Type B pancreatic cell (in vitro differentiated cells): ENCODE measurements at places on chromosomes 3 and 15. TPM values are rescaled to one million over a fixed set of nuclear protein-coding genes. Genes with fewer than 3 reads are reported as not detected.

DNA sequence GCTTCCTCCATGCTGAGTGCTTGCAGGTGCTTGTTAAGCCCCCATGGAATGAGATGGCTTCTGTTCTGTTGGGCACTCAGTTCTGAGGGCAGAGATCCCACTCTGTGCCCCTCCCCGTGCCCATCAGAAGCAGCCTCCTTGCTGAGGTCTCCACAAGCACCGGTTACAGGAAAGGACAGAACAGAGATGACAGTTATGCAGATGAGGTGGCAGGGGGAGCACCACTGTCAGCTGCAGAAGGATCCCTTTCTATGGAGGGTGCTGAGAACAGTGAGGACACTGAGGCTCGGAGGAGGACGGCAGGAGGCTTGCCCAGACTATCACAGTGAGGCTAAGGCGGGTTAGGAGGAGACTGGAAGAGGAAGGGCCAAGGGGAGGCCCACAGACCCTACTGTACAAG, 12.4 kb downstream of the CACNA2D2 start:
- H3K27ac ChIP-seq: no peak overlapping the region
- DNase-seq: no peak
- H3K36me3 ChIP-seq: no peaks in the 10 kb centered on the region
- no peaks in the 10 kb centered on the region for H3K4me1 ChIP-seq

- peaks cover 8% of the 10 kb centered on the region for H3K4me1 ChIP-seq
- no peak overlapping the region for H3K4me3 ChIP-seq
- no peak overlapping the region for H3K27ac ChIP-seq
- H3K36me3 ChIP-seq: peaks cover 9% of the 10 kb centered on the region
Measured at GRCh38 chr3:141275511-141275910, 43.9 kb downstream of the PXYLP1 start.

GRCh38 chr15:92937901-92938300, 37.8 kb downstream of the CHD2 start:
- peaks cover 7% of the 10 kb centered on the region for H3K4me1 ChIP-seq
- H3K4me3 ChIP-seq: no peak overlapping the region
- DNase-seq: no peak
- H3K27me3 ChIP-seq: no peaks in the 10 kb centered on the region
- H3K36me3 ChIP-seq: peaks cover 59% of the 10 kb centered on the region
- no peak overlapping the region for H3K27ac ChIP-seq

DNA sequence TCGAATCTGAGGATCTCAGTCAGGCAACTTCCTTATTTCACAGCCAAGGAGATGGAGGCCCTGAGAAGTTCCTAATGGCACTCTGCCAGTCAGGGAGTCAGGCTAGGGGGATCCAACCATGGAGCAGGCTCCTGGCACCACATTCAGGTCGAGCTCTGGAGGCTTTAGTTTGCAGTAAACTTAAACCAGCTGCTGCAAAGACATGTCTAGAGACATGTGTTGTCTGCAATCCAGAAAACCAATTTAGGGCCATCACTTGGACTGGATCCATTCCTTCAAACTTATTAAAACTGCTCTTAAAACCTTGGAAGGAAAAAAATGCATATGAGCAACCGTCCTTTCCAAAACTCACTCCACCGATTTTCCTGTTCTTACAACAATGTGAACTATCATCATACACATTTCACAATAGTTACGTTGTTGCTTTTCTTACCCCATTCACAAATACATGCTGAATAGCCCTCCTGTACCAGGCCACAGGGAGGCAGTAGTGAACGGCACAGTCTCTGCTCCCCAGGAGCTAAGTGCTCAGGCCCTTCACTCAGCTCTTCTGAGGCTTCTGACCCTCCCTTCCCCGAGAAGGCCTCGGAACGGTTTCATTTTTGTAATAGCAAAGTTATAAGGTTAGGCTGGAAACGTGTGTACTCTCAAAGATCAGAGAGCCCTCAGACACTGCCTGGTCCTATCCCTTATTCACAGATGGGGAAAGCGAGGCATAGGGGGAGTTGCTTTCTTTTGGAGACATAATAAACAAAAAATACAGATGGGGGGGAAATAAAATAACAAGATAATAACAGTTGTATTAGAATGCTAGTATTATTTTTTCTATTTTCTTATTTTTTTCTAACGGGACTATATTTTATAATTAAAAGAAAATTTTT, 20.1 kb downstream of the RFT1 start:
- H3K27ac ChIP-seq: no peak overlapping the region
- H3K27me3 ChIP-seq: no peaks in the 10 kb centered on the region

DNA sequence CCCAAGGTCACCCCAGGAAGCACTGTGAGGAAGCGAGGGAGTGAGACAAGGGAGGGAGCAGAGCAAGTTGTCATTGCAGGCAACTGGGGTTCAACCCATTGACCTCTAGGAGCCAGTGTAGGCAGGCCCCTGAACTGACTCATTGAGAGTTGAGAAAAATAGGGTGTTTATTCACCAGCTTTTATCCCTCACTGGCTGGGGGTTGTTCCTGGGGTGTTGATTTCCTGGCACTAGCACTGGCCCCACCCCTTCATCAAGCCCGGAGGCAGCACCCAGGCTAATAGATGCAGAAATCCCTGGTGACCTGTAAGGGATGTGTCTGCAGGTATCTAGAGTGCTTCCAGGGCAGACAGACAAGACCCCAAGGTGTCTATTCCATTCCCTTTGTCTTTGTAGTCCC, 183.9 kb downstream of the ARRDC4 start:
- no peak overlapping the region for H3K27ac ChIP-seq
- no peaks in the 10 kb centered on the region for H3K36me3 ChIP-seq
- no peak for DNase-seq
- no peak overlapping the region for H3K4me3 ChIP-seq

DNA sequence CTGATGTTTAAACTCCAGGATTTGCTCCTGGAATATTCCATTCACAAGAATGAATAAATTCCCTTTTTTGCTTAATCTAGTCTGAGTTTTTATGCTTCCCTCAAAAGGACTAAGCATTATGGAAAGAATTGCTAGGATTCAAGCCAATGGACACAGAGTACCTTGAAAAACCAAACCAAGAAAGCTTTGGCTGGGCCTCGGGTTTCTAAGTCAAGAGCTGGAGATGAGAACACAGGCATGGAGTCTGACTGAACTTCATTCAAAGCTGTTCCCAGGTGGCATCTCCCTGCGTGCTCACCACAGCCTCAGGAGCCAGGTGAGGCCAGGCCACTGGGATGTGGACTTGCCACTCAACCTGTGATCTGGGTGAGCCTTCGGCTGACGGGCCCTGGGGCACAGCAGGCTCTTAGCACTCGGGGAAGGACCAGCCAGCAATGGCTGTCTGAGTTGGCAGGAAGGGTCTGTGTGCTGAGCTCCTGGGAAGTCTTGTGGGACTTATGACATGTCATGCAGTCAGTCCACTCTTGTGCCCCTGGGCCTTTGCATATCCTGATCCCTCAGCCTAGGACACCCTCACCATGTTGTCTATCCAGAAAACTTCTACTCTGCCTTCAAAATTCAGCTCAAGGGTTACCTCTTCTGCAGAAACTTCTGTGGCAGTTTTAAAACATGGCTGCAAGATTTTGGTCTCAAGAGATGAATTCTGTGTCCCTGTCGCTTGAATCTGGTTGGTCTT, 21.8 kb downstream of the CRABP1 start:
- H3K27me3 ChIP-seq: peaks cover 7% of the 10 kb centered on the region
- no peak overlapping the region for H3K4me3 ChIP-seq
- no peaks in the 10 kb centered on the region for H3K36me3 ChIP-seq
- peaks cover 60% of the 10 kb centered on the region for H3K4me1 ChIP-seq

DNA sequence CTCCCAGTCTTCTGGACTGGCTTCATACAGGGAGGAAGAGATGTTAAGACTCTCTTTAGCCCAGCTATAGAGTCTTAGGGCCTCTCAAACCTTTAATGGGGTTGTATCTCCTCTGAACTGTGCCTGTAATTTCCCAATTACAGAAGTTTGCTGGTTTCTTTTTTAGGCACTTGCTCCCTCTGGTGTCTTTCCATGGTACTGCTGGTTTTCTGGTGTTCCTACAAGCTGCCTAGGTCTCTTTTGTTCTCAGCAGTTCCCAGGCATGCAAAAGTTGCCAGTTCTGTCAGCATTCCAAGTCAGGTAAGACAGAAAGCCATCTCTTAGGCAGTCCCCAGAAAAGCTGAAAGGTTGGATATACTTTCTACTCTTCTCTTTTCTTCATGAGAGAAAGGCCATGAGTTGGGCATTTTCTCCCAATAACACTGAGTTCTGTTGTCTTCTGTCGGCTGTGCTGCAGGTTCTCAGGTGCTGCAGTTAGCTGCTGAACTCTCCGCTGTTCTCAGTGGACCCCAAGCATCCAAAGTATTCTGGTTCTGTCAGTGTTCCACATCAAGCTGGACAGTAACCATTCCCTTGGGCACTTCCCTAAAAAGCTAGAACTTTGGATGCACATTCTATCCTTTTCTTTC, 54.4 kb upstream of the EHHADH start:
- H3K27me3 ChIP-seq: no peaks in the 10 kb centered on the region
- DNase-seq: no peak
- no peaks in the 10 kb centered on the region for H3K4me1 ChIP-seq
- peaks cover 52% of the 10 kb centered on the region for H3K36me3 ChIP-seq
- no peak overlapping the region for H3K4me3 ChIP-seq

- H3K27ac ChIP-seq: no peak overlapping the region
- peaks cover 15% of the 10 kb centered on the region for H3K4me1 ChIP-seq
- H3K27me3 ChIP-seq: peaks cover 4% of the 10 kb centered on the region
- DNase-seq: no peak
Measured at GRCh38 chr3:72192572-72192971, 407.6 kb upstream of the PROK2 start.

DNA sequence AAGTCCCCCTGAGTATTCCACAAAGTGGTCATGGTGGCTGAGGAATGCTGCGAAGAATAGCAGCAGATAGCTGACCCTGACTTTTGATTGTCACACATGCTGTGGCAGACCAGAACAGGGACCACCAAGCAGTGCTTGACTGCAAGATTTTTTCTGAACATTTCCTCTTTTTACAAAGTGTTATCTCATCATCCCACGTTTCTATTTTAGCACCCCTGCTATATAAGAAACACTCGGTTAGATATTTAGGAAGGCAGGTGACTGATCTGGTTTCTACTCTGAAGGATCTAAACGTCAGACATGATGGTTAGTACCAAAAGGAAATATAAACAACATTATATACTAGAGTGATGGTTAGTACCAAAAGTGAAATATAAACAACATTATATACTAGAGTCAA, 9.1 kb downstream of the SLC25A26 start:
- no peaks in the 10 kb centered on the region for H3K27me3 ChIP-seq
- no peak overlapping the region for H3K27ac ChIP-seq
- H3K4me1 ChIP-seq: no peaks in the 10 kb centered on the region
- no peak for DNase-seq

DNA sequence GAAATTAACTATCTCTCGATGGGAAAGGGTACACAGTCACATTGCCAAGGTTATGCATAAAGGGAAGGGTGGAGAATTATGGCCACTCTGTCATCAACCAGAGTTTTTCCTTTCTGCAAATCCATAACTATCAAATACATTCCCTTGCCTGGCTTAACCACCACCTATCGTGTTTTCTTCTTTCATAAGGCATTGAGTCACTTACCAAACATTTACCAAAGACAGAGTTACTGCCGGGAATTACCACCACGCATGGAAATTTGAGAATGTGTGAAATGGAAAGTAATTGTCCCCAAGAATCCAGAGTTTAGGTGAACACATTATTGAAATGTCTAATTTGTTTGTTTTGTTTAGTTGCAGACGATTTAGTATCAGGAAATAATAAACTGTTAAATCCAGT, 134.3 kb upstream of the LRRN1 start:
- no peaks in the 10 kb centered on the region for H3K27me3 ChIP-seq
- H3K27ac ChIP-seq: no peak overlapping the region
- H3K4me3 ChIP-seq: no peak overlapping the region
- H3K36me3 ChIP-seq: no peaks in the 10 kb centered on the region
- no peak for DNase-seq
- H3K4me1 ChIP-seq: peaks cover 4% of the 10 kb centered on the region

DNA sequence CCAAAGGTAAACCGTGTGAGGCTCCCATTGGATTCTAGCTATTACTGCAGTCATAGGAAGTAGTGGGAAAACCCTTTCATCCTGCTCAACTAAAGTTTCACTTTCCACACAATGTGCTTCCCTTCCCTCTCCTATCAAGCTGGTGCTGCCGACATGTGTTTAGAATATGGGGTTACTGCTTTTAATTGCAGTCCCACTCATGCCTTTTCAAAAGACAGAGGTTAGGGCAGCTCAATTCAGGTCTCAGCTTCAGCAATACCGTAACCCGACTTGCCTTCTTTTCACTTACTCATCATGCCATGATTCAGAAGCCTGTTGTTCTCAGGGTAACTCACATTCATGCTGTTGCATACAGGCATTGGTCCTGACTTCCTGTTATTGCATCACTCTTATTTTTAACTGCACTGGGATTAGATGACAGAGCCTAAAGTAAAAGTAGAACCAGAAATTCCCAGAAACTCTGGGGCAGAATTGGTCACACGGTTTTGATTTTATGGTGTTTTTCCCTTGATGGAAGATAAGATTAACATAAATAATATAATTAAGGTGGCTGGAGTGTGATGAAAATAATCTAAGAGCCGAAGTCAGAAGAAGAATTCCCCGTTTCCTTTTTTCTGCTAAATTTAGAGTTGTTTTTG, 45.7 kb downstream of the C2CD4B start:
- no peaks in the 10 kb centered on the region for H3K27me3 ChIP-seq
- DNase-seq: no peak
- no peak overlapping the region for H3K4me3 ChIP-seq
- peaks cover 11% of the 10 kb centered on the region for H3K4me1 ChIP-seq
- H3K27ac ChIP-seq: peak overlapping the region; percentile 22

DNA sequence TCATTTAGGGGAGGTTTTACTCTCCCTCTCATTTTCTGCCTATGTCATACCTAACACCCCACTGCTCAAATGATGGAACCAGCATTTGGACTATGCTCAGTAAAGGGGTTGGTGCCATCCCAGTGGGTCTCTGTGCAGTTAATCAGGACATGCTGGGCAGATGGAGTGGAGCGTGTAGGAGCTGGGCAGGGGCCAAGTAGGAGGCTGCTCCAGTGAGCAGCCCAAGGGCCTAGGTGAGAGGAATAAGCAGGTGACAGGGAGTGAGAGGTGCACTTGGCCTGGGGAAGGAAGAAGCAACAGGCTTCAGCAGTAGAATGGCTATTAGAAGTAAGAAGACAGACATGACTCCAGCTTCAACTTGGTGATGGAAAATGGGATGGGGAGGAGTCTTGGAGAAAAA, 72.2 kb downstream of the EPHB1 start:
- no peak overlapping the region for H3K27ac ChIP-seq
- H3K27me3 ChIP-seq: peaks cover 32% of the 10 kb centered on the region
- no peaks in the 10 kb centered on the region for H3K4me1 ChIP-seq
- H3K4me3 ChIP-seq: no peak overlapping the region
- no peaks in the 10 kb centered on the region for H3K36me3 ChIP-seq

Gene NR1I2
- total RNA-seq: 0.65 and 1.4 TPM in 2 replicates

Gene RTP1
- total RNA-seq: not detected in 2 replicates

Gene CHRNA3
- total RNA-seq: 8.4 and 19.2 TPM in 2 replicates

Gene FETUB
- not detected in 2 replicates for total RNA-seq

Gene PIERCE2
- 2.1 and 2.3 TPM in 2 replicates for total RNA-seq

Gene PARP15
- 0.26 and 0.29 TPM in 2 replicates for total RNA-seq

Gene PAK6
- total RNA-seq: 7.8 and 21.2 TPM in 2 replicates

Gene SLC7A14
- 3.3 and 13.5 TPM in 2 replicates for total RNA-seq

Gene SYNPR
- total RNA-seq: 0.55 and 2.3 TPM in 2 replicates

Gene ROPN1B
- 0.53 and 1.2 TPM in 2 replicates for total RNA-seq

Gene LRRC2
- 0.31 TPM in 2 replicates for total RNA-seq
